ENCODE measurements at places on chromosomes 2 and 18. TPM values are rescaled to one million over a fixed set of nuclear protein-coding genes. Genes with fewer than 3 reads are reported as not detected.

The CCDC102B gene
- total RNA-seq, result 1.6 TPM

The TUBA4B gene
- not detected for total RNA-seq

The KCNK3 gene
- total RNA-seq, result not detected

The GALNT3 gene
- 7.7 TPM for total RNA-seq

The NAT8 gene
- not detected for total RNA-seq

The SPC25 gene
- 28.1 TPM for total RNA-seq

The LRRTM1 gene
- not detected for total RNA-seq

The HOXD4 gene
- total RNA-seq, result not detected

The SLC35G4 gene
- not detected for total RNA-seq

The LOXHD1 gene
- not detected for total RNA-seq

The ZNF804A gene
- total RNA-seq, result 3.6 TPM

The ATRAID gene
- 199 TPM for total RNA-seq

The DCC gene
- total RNA-seq, result not detected

The SP3 gene
- total RNA-seq, result 64.7 TPM

The TNFAIP6 gene
- 0.84 TPM for total RNA-seq

The ANKRD53 gene
- not detected for total RNA-seq

The IL18R1 gene
- total RNA-seq, result not detected

All from MG63 (cell line).